ENCODE measurements at places on chromosomes 1 and 21.

GRCh38 chr1:182015360-182015759 is 46.2 kb downstream of the ZNF648 start:
- DNase-seq, result no peak

DNA sequence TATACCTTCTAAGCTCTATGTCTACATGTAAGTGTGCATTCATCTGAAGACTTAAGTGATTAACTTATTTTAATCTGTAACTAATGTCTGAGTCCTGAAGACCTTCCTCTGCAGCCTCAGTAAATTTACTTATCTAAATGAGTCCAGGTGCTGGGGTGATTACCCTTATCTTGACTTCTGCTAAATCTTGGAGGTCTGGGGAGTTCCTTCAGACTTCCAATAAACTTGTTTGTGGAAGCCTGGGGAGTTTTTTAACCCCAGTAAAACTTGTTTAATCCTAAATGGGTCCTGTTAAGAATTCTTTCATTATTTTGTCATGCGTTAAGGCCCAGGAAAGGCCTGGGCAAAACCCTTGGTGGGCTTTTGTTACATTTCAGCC is 37.0 kb downstream of the RSPH1 start:
- DNase-seq, result no peak

GRCh38 chr1:97632776-97633175 is 288.1 kb downstream of the DPYD start:
- no peak for DNase-seq

DNA sequence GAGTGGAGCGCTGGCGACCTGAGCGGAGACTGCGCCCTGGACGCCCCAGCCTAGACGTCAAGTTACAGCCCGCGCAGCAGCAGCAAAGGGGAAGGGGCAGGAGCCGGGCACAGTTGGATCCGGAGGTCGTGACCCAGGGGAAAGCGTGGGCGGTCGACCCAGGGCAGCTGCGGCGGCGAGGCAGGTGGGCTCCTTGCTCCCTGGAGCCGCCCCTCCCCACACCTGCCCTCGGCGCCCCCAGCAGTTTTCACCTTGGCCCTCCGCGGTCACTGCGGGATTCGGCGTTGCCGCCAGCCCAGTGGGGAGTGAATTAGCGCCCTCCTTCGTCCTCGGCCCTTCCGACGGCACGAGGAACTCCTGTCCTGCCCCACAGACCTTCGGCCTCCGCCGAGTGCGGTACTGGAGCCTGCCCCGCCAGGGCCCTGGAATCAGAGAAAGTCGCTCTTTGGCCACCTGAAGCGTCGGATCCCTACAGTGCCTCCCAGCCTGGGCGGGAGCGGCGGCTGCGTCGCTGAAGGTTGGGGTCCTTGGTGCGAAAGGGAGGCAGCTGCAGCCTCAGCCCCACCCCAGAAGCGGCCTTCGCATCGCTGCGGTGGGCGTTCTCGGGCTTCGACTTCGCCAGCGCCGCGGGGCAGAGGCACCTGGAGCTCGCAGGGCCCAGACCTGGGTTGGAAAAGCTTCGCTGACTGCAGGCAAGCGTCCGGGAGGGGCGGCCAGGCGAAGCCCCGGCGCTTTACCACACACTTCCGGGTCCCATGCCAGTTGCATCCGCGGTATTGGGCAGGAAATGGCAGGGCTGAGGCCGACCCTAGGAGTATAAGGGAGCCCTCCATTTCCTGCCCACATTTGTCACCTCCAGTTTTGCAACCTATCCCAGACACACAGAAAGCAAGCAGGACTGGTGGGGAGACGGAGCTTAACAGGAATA is 4.2 kb downstream of the TFAP2E start:
- DNase-seq, result no peak

- DNase-seq, result no peak
These were observed 75.5 kb upstream of the RAB3GAP2 start for GRCh38 chr1:220347654-220348175.

DNA sequence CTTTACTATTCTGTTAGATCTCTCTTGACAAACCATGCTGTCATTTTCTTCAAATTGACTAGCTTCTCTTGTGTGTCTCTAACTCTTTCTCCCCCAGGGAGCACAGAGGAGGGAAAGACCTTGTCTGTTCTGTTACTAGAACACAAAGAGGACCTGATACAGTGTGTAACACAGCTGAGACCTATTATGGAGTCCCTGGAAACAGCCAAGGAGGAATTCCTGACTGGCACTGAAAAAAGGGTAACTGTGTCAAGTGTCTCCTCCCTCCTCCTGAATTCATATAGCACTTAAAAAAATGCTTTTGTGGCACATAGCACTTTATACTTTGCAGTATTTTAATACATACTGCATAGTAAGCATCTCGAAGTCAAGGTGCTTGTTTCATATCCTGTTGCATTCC is 50.6 kb downstream of the ZBTB40 start:
- DNase-seq, result no peak
